ENCODE measurements at places on chromosomes 4 and X.

- no peak for DNase-seq
These were observed 23.7 kb upstream of the UBA1 start for GRCh38 chrX:47169726-47170515.

GRCh38 chr4:16139066-16139945 lies 55.5 kb upstream of the PROM1 start:
- DNase-seq, result no peak

DNA sequence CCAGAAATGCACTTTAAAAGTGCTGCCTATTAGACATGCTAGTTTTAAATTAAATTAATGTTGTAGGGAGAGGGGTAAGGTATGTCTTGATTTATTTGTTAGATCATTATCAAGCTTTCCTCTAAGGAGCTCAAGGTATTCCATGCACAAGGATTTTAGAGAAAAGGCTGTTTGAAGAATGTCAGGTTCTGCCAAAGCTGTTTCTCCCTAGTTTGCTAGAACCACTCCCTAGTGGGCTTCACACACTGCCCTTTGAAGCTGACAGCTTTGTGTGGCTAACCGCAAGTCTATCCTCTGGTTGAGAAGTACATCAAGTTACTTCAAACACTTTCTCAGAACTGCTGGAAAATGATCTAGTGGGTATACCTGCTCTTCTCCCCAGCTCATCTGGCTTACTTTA lies 32.3 kb downstream of the RASL11B start:
- DNase-seq, result no peak

DNA sequence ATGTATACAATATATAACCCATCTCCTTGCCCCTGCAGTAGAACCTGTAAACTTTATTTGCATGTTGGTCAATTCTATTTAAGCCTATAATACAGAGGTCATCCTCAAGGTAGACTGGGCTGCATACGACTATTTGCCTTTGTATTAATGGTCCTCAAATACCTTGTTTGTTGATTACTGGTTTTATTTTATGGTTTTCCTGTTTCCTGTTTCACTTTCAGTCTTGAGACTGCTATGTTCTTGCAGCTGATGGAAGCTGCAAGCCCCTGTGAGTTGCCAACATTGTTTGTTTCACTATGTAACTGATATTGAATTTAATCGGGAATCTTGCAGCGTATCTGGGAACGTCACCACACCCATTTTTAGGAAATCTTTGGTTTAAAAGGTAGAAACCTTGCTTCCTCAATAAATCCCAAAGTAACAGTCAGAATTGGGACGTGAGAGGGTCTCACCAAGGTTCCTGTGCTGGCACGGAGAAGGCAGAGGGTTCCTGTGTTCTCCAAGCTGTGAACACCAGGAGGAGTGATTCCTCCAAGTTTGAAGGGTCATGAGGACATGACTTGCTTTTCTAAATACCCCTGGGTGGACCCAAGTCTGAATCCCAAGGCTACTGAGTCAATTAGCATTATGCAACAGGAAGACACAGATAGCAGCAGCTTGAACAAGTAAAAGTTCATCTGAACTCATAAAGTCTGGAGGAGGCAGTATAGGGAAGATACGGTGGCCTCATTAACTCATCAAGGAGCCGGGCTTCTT lies 110.6 kb upstream of the PNPLA4 start:
- no peak for DNase-seq

DNA sequence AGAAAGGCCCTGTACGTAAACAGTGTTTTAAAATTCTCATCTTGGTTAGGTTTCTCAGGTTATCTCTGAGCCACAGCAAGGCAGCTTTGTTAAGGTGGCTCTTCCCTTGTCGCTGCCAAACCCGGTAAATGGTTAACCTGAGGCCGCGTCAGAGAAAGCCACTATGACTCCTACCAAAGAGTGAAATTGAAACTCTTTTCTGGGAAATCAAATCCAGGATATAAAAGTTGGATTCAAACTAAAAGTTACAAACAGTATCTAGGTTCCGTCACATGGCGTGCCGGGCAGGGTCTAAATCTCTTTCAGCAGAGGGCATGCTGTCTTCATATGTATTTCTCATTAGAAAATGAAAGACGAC lies 433 bp downstream of the MMAA start:
- DNase-seq, result peak; percentile 26

- no peak for DNase-seq
These were observed 1.5 kb downstream of the TMEM271 start for GRCh38 chr4:574346-575161.

- DNase-seq, result no peak
These were observed 178.2 kb downstream of the RTL9 start for GRCh38 chrX:110536816-110537215.

- DNase-seq, result no peak
These were observed 17.6 kb downstream of the SLIT2 start for GRCh38 chr4:20269320-20269719.

GRCh38 chr4:88981556-88981955 lies 75.4 kb downstream of the FAM13A start:
- DNase-seq, result no peak

DNA sequence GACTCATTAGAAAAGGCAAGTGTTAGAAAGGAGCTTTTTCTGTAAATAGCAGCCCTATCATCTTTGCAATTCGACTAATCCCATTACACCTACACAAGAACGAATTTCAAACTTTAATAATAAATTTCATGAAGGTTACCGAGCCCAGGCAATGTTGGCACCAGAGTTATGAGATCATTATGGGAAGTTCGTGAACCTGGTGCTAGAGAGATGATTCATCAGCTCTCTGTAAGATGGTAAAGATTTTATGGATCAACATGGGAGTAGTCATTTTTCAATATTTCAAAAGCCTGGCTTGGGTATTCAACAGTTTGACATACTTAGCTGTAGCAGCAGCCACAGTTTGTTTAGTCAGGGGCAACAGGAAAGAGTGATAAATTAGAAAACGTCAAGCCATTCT lies 35.8 kb downstream of the AMELX start:
- DNase-seq, result no peak

GRCh38 chr4:138114434-138114833 lies 127.7 kb downstream of the SLC7A11 start:
- DNase-seq, result no peak

DNA sequence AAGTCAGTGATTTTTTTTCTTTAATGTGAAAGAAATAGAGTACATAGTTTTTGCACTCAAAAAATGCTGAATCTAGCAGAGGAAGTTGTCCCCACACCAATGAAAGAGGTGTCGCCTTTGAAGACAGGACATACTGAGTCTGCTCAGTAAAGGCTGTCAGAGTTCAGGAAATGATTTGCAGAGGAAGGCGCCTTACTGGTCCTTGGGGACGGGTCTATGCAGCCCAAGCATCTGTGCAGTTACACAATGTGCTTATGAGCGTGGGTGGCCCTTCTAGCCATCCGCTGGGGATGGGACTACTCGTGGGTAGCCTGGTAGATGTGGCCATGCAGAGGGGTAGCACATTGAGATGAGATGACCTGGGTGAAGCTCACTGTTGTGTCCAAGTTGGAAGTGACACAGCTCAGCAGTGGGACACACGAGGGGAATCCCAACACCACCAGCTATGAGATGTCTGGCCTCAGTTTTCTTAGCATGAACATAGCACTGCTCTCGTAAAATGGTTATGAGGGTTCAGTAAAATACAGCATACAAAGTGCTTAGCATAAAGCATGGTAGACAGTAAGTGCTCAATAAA lies 116.5 kb upstream of the RBPJ start:
- no peak for DNase-seq

- no peak for DNase-seq
These were observed 601.3 kb downstream of the SPRY1 start for GRCh38 chr4:123997776-123998449.

GRCh38 chrX:51737091-51737490 lies 6.2 kb upstream of the GSPT2 start:
- DNase-seq, result no peak

Data from stimulated activated CD8-positive, alpha-beta memory T cell treated with anti-CD3 and anti-CD28 coated beads, Interleukin-4, amount 100 ng/mL, for 4 hours (primary cell).